Activated CD4-positive, alpha-beta T cell treated with anti-CD3 and anti-CD28 coated beads, Interleukin-2, Interleukin-4, amounts not matched to agents 100 ng/mL and 50 ng/mL, durations not matched to agents 16 hours and 8 hours (primary cell): ENCODE measurements at places on chromosomes 7 and 10.
A peak's percentile ranks its signal among the peaks of the same experiment; 100 is the strongest.

DNA sequence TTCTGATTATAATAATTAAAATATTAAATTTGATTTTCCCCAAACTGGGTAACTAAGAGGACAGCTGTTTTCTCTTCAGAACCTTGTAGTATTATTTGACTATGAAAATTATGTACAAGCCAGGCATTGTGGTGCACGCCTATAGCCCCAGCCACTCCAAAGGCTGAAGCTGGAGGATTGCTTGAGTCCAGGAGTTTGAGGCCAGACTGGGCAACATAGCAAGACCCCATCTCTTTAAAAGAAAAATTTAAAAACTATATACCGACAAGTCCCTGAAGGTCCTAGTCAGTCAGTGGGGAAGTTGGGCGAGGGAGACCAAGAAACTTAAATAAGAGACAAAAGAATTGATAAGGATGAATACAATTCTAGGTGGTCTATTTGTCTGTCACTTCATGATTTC, 27.1 kb upstream of the UBE2D1 start:
- DNase-seq: no peak

DNA sequence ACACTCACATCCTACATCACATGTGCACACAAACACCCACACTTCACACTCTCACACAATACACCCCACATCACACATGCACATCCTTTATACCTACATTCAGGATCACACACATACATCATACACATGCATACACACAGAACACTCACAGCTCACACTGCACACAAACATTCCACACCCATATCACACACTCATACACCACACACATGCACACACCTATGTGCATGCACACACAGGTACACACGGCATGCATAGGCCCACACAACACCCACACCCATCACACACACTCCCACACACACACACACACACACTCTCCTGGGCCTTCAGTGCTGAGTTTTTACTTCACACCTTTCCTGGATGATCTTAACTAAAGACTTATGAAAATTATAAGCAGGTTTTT, 220.5 kb downstream of the DNAJB6 start:
- no peak for DNase-seq

DNA sequence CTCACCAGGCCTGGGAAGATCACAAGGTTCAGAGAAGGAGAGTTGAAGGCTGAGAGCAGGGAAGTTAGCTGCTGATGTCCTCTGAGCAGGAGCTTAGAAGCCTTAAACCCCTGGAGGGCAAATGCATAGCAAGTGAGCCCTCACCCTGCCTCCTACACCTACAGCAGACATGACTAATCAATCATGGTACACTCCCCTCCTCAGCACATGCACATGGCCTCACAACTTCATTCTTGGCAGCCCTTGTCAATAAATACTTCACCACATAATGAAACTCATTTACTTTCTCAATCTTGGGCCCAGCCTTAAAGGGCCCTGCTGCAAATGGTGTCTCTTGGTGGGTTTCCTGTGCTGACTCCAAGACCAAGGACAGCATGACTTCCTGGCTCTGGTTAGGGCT, 12.9 kb downstream of the MMRN2 start:
- no peak for DNase-seq

- DNase-seq: no peak
Observed at GRCh38 chr7:26937306-26937705, 72.9 kb upstream of the SKAP2 start.

DNA sequence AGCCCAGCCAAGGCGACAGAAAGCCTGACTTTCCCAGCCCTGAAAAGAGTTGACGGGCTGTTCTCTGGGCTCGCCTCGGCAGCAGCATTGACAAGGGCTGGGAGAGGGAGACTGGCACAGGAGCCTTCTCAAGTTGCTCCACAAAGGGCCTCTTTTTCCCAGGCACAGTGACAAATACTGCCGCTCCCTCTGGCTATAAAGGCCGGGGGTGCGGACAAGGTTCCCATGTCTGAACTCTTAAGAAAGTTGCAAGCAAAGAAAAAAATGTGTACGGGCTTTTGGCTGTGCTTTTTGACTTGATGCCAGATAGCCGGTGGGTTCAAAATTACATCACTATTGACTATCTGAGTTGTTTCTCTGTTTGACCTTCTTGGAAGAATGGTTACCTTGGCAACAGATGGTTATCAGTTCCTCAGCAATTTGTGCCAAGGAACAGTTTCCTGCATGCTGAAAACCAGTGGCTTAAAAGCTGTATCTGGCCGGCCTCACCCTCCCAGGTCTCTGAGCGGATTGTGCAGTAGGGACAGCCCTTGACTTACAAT, 115.9 kb upstream of the EEPD1 start:
- peak; percentile 28 for DNase-seq

DNA sequence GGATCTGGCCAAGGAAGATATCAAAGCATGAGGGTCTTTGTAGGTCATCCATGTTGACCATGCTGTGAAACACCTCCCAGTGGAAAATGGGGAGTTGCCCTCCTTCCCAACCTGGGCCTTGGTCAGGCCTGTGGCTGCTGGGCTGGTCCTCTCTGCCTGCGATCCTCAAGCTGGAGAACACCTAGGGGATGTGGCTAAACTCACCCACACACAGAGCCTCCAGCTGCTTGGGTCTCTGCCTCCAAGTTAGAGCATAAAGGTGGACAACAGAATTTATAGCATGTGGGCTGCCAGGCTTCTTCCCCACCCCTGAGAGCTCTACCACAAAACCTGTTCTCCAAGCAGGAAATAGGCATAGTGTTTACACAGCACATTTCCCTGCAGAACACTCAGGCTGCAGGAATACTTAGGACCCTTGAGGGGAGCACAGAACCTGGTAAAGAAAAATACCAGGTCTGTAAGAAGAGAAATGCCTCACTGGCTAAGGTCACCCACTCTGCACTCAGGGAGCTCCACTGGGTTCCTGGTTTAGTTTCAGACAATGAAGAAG, at the start of gene SFTPA2:
Gene SFTPA2 (minus strand): TSS at position 248 of the 550 bp plus-strand sequence. CDS start 924 bp downstream, outside the sequence.
- DNase-seq: no peak

DNA sequence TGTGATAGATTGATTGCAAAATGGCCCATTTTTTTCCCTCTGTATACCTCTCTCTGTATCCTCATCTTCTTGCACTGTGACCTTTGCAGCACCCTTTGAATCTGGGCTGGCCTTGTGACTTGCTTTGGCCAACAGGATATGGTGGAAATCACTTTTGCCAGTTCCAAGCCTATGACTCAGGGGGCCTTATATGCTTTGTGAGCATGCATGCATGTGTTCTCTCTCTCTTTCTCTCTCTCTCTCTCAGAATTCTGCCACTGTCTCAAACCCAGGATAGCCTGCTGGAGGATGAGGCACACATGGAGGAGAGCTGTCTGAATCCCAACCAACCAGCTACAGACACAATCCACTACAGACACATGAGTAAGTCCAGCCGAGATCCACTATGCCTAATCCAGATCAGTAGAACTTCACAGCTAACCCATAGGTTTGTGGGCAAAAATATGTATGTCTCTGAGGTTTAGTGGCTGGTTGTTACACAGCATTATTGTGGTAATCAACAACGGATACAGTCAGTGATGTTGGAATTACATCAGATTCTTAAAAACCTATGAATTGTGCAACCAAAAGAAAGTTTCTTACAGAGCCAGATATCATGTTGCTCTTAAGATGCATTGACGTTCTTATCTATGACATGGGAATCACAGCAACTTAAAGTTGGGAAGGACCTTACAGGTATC, 41.8 kb upstream of the ABCB4 start:
- DNase-seq: no peak

DNA sequence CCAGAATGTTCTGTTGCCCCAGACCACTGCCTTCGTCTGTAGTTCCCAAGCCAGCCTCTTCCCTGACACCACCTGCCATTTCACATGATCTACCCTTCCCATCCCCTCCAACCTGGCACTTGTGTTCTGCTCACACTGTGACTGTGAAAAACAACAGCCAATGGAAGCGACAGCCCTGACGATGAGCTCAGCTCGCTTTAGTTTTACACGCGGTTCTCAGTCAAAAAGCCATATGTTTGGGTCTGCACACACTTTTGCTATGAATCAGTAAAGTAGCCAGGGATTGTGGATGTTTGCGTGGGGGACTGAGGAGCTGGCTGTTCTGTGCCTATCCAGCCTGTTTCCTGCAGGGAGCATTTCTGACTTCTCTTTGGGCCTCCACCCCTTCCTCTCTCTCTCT, 282.7 kb downstream of the WDR11 start:
- DNase-seq: no peak

DNA sequence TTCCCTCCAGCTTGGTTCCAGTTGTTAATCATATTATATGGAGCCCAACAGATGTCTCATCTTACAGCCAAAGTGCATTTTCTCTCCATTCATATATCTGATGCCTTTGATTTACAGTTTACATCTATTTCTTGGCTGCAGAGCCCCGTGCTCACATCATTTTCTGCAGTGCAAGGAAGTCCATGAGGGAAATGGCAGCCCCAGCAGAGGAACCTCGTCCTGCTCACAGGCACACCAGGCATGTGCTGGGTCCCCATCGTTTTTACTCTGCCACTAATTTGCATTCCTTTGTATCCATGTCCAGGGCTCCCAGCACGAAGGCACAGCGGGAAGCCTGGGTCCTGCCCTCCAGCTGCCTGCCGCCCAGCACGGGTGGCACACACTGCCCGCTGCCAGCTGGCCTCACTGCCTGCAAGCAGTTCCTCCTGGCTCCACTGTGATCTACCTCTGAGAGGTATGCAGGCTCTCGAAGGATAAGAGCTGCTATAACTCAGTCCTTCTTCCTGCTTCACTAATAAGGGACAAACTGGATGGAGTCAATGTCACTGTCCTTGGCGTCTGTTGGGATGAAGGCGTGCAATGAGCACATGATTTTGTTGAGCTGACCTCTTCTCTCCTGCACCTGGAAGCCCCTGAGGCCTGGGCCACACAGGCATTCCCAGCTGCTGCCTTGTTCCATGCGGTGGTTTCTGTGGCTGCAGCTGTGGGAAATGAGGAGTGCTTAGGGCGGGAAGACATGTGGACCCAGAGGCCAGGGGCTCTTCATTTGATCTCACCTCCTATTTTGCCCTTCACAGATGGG, 583.6 kb upstream of the MGMT start:
- no peak for DNase-seq

DNA sequence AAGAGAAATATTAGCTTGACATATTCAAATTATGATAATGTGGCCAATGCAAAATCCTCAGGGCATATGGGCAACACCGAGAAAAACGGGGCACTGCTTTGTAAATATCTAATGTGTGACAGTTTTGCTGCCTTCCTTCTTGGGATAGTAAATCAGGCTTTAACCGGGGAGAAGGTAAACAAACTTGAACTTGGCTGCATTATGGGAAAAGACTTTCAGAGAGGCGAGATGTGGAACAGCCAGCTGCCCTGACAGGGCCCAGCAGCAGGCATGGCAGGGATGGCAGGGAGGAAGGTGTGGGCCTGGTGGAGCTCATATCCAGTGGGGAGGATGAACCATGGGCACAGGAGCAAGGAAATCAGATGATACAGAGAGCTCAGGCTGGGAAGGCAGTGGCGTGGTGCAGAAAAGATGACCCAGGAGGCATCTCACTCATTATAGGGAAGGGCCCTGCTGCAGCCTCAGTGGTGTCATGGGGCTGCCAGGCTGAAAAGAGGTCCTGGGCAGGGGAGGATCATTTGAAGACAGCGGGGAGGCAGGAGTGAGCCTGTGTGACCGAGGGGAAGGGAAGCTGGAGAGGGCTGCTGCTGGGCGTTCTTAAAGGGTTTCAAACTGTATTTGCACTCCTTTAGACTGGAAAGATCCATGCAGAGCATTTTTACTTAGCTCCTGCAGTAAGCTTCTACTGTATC, 26.7 kb downstream of the CXCL12 start:
- DNase-seq: no peak

DNA sequence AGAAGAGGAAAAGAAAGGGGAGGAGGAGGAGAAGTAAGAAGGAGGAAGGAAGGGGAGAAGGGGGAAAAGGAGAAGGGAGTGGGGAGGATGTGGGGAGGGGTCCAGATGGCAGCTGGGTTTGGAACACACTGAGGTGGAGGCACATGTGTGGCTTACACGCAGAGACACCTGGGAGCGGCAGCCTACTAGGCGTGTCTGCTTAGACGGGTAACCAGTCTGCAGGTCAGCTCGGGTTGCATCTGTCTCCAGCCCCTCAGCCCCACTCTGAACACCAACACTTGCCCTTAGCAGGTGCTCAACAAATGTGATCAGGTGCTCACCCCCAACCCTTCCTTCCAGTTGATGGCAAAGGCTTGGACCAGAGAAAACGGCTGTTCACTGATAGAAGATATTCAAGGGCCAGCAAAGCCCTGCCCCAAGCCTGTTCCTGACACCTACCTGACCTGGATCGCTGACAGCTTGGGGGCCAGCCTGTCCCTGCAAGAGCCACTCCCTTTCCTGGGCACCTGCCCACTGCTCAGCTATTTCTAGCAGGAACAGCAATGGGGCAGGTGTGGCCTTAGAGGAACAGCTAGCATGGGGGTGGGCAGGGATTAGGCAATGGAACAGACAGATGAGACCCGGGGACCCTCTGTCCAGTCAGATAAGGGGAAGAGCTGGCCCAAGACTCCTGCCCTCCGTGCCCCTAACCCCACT, 70.5 kb downstream of the SH3PXD2A start:
- DNase-seq: no peak

DNA sequence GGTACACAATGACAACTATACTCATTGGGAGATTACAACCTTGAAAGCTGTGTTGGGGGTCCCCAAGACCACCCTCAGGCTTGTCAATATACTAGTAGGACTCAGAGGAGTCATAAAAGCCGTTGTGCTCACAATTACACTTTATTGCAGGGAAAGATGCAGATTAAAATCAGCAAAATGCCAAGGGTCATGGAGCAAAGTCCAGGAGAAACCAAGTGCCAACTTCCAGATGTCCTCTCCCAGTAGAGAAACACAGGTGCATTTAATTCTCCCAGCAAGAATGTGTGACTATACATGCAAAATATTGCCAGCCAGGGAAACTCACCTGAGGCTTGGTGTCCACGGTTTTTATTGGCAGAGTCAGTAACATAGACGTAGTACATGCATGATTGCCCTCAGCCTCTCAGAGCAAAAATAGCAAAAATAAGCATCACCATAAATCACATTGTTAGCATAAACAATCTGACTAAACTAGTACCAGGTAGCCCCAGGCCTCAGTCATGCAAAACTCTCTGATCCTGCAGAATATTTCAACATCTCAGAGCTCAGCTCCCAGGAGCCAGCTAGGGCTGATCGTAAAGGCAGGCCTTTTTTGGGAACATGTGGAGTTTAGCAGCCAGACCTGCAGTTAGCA, 50.7 kb downstream of the VIM start:
- DNase-seq: no peak

GRCh38 chr10:29861811-29862505, 197.4 kb downstream of the JCAD start:
- no peak for DNase-seq

- DNase-seq: no peak
Observed at GRCh38 chr7:87213252-87213651, 6.3 kb downstream of the TMEM243 start.

GRCh38 chr7:88465600-88465999, 158.9 kb upstream of the STEAP4 start:
- DNase-seq: no peak

DNA sequence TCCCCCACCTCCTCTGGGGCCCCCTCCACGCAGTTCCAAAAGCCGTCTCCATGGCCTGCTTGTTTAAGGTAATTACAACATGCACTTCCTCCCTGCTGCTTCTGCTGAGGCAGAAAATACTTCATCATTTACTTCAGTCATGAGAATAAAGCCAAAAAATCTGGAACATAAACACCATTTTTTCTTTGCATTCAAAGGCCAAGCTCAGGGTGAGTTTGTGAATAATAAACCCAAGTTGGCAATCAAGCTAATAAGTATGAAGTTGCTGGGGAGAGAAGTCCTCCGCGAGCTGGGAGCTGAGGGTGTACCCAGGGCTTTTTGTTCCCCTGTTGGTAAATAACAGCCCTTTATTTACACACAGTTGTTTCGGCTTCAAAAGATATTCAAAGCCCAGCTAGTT, 70.5 kb downstream of the FAM204A start:
- no peak for DNase-seq
